Globus pallidus (tissue), 1 donor: ENCODE measurements at places on chromosomes 7 and 10.

GRCh38 chr7:22545529-22545928 lies 45.5 kb upstream of the STEAP1B start:
- no peak for DNase-seq

GRCh38 chr7:30470771-30471170 lies 7.8 kb downstream of the NOD1 start:
- DNase-seq = no peak

DNA sequence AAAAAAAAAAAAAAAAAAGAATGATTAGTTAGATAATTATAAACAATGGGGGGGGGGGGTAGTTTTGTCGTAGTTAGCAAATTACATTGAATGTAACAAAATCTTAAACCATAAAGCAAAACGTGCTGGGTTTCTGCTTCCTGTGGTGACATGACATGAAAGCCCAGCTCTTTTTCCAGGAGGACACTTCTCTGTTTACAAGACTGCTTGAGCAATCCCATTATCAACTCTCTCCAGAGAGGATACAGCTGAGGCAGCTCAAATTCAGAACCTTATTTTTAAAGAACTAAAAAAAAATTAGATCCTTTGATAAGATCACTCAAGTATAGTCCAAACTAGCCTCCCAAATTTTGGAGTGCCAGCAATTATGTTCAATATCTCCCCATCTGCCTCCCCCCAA lies 58.6 kb downstream of the ADRB1 start:
- no peak for DNase-seq

GRCh38 chr10:121332829-121333765 lies 265.1 kb downstream of the FGFR2 start:
- peak; percentile 74 for DNase-seq

DNA sequence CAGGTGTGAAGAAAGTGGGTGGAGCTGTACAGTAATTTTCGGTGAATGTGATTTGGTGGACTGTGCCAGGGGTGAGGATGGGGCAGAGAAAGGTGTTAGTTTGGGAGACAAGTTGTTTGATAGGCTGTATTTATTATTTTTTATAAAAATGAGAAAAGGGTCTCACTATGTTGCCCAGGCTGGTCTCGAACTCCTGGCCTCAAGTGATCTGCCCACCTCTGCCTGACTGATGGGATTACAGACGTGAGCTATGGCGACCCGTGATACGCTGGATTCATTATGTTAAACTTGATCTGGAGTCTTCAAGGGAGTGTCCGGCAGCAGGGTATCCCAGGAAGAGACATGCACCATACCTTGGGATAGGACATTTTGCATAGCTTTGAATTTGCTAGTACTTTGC lies 1.3 kb downstream of the KAT6B start:
- no peak for DNase-seq

DNA sequence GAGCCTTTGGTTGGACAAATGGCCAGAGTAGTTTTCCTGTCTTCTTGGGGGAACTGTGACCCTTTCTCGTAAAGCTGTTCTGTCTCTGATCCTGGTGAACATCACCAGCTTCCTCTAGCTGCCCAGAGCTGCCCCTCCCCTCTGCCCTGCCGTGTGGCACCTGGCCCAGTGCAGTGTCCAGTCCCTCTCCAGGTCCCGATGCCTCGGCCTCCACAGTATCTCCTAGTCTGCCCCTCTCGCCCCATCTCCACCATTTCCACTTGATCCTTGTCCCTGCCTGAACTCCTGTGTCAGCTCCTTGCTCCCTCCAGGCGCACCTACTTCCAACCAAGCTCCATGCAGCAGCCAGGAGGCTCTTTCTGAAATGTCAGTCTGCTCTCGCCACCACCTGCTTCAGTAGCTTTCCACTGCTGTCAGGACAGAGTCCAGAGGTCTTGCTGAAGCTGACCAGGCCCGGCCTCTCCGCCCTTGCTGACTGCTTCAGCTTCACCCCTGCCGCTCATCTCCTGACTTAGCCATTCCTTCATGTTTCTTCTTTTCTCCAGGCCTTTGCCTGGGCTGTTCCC lies 133.6 kb downstream of the GRK5 start:
- DNase-seq = no peak
